Hypothalamus (tissue), 51 donors: ENCODE measurements at places on chromosomes 4 and X.
A peak's percentile ranks its signal among the peaks of the same experiment; 100 is the strongest.

DNA sequence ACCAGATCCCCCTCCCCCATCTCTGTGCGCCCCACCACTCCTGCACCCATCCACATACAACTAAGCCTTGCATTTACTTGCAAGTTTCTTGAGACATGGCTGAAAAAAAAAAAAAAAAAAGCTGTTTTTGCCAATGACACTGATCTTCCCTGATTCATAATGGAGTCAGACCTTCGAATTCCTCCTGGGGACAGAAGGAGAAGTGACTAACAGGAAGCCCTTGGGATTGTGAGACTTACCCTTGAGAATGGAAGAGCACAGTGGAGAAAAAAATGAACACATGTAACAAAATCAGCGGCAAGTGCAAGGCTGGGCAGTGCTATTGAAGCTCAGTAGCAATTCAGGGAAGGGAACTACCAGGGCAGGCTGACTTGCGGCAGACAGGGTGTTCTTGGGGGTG is 288.4 kb downstream of the BCOR start:
- no peak for DNase-seq

GRCh38 chrX:107750263-107750662 is 25.3 kb downstream of the TSC22D3 start:
- no peak for DNase-seq

- no peak for DNase-seq
Measured at GRCh38 chr4:82865592-82865991, 25.4 kb downstream of the SEC31A start.

GRCh38 chr4:7411896-7412553 is 22.7 kb downstream of the PSAPL1 start:
- no peak for DNase-seq

- no peak for DNase-seq
Measured at GRCh38 chr4:1285151-1285789, 4.4 kb upstream of the MAEA start.

GRCh38 chr4:95044324-95044837 is 286.6 kb downstream of the BMPR1B start:
- no peak for DNase-seq

GRCh38 chrX:10634392-10635161 is 14.2 kb upstream of the MID1 start:
- no peak for DNase-seq

- DNase-seq = no peak
Measured at GRCh38 chrX:118189628-118190027, 73.0 kb upstream of the KLHL13 start.

GRCh38 chr4:134189480-134189879 is 12.1 kb downstream of the PABPC4L start:
- DNase-seq = no peak

DNA sequence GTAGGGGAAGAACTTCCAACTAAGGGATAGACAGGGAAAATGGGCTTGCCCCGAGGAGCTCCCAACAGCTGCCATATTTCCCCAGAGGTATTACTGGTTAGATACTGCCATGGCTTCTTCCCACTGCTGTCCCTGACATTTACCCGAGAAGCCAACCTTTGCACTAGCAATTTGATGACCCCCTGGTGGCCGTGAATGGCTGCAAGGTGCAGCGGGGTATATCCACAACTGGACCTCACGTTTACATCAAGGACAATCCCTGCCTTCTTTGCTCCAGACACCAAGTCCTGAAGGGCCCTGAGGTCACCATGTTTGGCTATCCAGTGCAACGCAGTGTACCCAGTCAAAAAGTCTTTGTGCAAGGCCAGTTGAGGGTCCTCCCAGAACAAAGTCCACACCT is 2.3 kb downstream of the SOWAHB start:
- DNase-seq = no peak

DNA sequence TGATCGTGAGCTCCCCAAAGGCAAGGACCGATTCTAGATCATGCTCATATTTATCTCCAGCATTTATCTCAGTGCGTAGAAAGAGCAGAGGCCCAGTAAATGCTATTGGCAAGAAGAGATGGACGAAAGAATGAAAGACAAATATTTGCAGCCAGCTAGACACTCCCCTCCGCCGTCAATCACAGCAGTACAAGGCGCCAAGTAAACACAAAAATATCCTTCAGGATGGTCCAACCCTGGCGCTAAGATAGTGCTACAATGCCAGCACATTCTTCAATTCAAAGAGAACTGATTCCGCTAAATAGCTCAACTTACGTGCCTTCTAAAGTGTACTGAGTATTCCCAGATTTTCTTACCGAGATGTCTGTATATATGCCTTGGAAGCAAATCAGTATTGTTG is 114.5 kb downstream of the DDX53 start:
- DNase-seq = no peak

- DNase-seq = no peak
Measured at GRCh38 chr4:153549405-153549804, 83.2 kb downstream of the TMEM131L start.

GRCh38 chr4:116489739-116490138 is 595.6 kb downstream of the TRAM1L1 start:
- DNase-seq = no peak

GRCh38 chr4:55358246-55358645 is 12.2 kb downstream of the SRD5A3 start:
- no peak for DNase-seq

GRCh38 chr4:74188912-74189311 is 31.0 kb downstream of the MTHFD2L start:
- no peak for DNase-seq

DNA sequence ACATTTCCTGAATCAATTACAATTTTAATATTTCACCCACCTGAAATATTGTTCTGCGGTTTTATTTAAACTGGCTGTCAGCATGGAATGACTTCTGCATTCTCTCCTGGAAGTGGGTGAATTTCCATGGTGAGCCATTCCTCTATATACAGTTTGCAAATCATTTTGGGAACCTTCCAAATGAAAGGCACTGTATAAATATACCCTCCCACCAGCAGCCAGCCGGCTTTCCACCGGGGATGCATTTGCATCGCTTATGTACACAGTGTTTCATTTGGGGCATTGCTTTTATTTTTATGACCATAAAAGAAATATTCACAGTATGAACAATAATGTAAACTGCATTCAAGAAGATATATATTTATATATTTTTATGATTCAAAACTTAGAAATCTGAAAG is 4.7 kb upstream of the IL1RAPL1 start:
- no peak for DNase-seq

DNA sequence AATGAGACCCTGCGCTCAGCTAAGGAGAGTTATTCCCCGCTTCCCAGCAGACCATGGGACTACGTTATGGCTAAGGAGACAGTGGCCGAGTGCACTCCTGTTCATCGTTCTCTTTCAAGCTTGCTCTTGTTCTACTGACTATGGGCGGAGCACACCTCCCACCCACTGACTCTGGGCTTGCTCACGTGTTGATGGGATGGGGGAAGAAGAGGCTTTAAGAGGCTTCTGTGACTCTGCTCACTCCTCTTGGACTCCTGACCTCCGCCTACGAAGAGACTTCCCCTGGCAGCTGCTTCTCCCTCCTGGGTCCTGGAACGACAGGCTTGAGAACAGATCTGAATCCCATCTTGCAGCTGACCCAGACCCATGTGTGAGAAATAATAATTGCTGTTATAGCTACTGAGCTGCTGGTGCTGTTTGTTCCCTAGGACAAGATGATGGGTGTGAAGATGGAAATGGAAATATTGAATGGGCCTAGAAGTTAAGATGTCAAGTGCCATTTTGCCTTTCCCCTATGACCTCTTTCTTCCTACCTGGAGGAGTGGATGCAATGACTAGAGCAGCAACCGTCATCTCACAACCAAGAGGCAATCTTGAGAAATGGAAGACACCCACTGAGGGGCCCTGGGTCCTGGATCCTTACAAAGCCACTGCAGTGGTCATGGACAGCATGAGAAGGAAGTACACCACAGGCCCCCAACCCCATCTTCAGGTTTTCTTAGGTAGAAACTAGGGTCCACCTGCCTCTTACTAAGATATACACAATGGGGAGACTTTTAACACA is 38.7 kb upstream of the IRAK1 start:
- DNase-seq = no peak

DNA sequence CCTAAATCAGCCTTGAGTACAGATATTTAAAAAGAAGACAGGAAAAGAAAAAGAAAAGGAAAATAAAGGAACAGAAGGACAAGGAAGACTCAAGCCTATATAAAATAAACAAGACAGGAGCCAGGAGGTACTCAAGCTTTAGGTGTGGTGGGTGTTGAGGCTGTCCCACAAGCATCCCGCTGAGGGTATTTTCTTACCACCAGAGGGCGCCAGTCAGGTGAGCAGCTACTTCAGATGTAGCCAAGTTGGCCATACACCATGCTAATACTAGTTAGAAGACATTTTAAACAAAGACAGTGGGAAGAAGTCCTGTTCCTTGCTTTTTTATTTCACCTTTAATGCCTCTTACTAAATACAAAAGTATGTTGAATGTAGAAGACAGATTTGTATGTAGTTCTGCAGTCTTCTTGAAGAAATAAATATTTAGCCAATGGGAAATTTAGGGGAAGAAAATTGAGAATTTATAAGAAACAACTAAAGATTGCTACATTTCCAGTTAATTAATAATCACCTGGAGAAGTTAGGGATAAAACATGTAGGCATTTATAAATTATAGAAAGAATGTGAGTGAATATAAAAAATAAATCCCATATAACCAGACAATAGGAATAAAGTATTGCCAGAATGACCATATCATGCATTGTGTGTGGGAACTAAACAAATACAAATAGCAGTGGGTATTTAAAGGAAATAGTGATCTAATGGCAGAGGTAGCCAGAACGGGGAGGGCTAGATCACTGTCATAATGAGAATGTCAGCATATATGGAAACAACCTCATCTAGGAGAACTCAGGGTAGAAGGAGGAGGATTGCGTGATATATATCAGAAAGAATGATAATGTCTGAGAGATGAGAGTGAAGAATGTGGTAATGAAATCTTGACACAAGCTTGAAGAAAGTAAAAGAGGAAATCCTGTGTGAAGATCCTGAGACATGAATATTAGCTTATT is 71.0 kb downstream of the MTHFD2L start:
- DNase-seq = peak; percentile 43

DNA sequence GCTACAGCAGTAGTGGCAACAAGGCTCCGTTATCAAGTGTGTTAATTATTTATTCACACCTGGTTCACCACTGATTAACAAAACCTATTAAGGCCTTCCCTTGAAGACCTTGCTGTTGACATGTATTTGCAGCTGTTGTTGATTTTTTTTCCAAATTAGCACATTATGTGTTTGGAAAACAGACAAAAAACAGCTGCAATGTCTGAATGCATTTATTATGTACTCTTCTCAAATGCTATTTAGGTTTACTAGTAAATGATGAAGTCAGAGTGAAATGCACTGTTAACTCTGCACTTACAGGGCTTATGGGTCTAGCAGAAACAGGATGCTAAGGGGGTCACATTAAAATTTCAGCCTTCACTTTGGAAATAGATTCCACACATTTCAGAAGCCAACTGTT is 99.5 kb upstream of the PCDH7 start:
- no peak for DNase-seq
